ENCODE measurements at places on chromosomes 6 and 20. TPM values are rescaled to one million over a fixed set of nuclear protein-coding genes. Genes with fewer than 3 reads are reported as not detected.

The OR10C1 gene
- total RNA-seq, result not detected

DNA sequence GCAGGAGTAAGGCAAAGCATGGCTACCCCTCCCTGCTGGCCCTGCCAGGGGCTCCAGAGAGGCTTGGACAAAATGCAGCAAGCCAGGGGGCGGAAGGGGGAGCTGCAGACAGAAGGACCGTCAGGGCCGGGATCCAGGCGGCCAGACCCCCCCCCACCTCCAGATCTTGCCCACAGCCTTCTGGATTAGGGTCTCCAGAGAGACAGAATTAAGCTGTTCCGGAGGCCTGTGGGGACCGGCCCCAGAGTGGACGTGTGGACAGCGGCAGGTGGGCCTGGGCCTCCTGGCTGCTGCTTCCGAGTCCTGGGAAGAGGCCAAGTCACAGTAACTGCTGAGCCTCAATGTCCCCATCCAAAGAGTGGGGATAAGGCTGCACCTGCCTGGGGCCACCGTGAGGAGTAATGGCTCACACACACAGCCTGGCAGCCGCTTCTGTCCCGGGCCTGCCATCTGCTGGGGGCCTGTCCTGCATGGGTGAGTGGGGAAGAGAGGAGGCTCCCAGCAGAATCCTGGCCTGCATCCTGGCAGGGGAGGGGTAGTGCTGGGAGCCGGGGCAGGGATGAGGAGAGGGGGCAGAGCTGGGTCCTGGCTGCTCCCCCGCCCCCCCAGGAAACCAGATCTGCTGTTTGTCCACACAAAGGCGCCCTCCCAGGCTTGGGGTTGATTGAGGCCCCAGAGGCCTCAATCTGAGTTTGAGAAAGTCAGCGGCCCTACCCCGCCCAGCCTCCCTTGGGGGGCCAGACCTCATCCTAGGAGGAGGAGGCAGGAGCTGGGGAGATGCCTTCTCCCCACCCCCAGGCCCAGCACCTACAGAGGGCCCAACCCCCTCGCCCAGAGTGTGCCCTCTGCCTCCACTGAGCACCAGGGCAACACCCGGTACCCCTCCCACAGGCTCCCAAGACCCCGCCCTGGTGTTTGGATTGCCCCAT, 3.9 kb downstream of the LAMA5 start:
- H3K36me3 ChIP-seq, result no peaks in the 10 kb centered on the region
- no peak for DNase-seq
- H3K27ac ChIP-seq, result no peak overlapping the region
- no peak overlapping the region for H3K4me3 ChIP-seq

The AMD1 gene
- total RNA-seq, result 113 TPM

- no peak for DNase-seq
- H3K4me1 ChIP-seq, result no peaks in the 10 kb centered on the region
- no peak overlapping the region for H3K27ac ChIP-seq
- H3K27me3 ChIP-seq, result peaks cover 7% of the 10 kb centered on the region
- H3K4me3 ChIP-seq, result no peak overlapping the region
- no peaks in the 10 kb centered on the region for H3K36me3 ChIP-seq
Measured at GRCh38 chr6:88584581-88585275, 378.7 kb downstream of the RNGTT start.

DNA sequence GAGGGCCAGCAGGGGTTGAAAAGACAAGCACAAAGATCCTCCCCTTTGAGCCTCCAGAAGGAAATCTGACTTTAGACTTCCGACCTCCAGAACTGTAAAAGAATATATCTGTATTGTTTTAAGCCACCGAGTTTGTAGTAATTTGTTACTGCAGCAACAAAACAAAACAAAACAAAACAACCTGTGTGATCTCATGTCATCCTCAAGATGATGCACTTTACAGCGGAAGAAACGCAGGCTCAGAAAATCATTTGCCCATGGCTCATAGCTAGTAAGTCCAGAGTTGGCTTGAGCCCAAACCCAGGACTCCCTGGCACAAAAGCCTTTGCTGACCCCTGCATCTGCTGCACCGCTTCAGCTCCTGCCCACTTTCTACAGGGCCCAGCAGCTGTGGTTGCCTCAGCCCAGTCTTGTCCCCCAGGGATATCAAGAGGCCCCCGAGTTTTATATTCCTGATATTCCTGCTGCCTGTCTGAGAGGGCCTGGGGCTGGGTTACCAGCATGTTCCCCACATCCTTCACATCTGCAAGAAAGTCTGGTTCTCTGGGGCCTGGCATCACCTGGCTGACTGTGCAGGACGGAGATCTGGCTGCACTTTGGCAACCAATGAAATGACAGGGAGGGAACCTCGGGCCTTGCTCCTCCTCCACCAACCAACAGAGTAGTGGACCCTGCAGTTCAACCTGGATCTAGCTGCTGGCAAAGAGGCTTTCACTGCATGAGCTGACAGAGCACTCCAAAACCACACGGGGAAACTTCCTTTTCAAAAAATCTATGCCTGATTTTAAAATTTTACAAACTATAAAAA, 56.9 kb downstream of the JPH2 start:
- no peaks in the 10 kb centered on the region for H3K4me1 ChIP-seq
- DNase-seq, result no peak
- H3K36me3 ChIP-seq, result no peaks in the 10 kb centered on the region
- H3K27ac ChIP-seq, result no peak overlapping the region
- peaks cover 5% of the 10 kb centered on the region for H3K27me3 ChIP-seq

GRCh38 chr20:58651559-58651945, 469 bp downstream of the STX16 start:
- DNase-seq, result no peak
- peak overlapping the region; percentile 99 for H3K4me3 ChIP-seq
- peak overlapping the region; percentile 99 for H3K27ac ChIP-seq
- H3K36me3 ChIP-seq, result peaks cover 19% of the 10 kb centered on the region
- H3K4me1 ChIP-seq, result peaks cover 26% of the 10 kb centered on the region

Data from activated CD4-positive, alpha-beta T cell treated with anti-CD3 and anti-CD28 coated beads, Interleukin-2, amount 10 ng/mL, durations not matched to agents 24 days and 14 days (primary cell).